ENCODE measurements at places on chromosomes 13 and 19.

DNA sequence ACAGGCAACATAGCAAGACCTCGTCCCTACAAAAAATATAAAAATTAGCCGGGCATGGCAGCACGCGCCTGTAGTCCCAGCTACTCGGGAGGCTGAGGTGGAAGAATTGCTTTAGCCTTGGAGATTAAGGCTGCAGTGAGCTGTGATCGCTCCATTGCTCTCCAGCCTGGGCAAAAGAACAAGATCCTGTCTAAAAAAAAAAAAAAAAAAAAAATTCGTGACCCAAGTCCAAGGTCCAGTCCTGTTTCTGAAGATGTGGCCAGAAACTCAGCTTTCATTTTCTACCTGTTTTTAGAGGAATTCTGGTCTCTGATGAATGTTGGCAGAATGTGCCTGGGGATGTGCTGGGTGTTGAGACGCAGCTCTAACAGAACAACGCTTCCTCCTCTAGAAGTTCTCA, 1.9 kb upstream of the PGPEP1 start:
- DNase-seq = no peak

DNA sequence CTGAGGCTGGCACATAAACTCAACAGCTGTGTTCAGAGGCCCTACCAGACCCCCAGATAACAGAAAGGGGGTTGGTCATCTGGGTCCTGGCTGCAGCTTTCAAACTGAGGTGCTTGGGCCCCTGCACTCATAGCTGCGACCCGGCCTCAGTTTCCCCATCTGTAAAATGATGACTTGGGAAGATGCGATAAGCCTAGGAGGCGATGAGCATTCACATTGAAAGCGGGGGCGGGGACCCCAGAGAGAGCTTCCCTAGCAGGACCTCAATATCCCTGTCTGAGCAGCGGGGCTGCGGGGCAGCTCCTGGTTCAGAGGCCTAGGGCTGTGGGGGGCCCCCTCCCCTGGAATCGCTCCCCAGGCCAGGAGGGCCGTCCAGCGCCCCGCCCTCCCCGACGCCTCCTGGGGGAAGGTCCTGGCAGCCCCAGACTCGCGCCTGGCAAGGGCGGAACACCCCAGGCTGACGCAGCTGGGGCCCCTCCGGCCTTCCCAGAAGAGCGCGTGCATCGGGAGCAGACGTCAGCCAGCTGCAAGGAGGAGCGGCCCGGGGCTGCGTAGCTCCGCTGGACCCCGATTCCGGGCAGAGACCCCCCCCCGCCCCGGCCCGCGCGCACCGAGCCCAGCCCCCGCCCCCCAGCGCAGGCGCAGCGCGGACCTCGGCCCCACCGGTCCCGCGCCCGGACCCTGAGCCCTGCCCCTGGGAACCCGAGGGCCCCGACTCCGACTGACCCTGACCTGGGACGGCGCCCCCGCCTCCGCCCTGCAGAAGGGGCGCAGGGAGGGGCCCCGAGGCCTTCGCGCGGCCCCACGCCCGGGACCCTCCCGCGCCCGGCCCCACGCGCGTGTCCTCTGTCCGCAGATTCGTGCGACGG, 3.5 kb downstream of the FSTL3 start:
- no peak for DNase-seq

GRCh38 chr19:14968247-14968646, 11.4 kb downstream of the SLC1A6 start:
- DNase-seq = no peak

DNA sequence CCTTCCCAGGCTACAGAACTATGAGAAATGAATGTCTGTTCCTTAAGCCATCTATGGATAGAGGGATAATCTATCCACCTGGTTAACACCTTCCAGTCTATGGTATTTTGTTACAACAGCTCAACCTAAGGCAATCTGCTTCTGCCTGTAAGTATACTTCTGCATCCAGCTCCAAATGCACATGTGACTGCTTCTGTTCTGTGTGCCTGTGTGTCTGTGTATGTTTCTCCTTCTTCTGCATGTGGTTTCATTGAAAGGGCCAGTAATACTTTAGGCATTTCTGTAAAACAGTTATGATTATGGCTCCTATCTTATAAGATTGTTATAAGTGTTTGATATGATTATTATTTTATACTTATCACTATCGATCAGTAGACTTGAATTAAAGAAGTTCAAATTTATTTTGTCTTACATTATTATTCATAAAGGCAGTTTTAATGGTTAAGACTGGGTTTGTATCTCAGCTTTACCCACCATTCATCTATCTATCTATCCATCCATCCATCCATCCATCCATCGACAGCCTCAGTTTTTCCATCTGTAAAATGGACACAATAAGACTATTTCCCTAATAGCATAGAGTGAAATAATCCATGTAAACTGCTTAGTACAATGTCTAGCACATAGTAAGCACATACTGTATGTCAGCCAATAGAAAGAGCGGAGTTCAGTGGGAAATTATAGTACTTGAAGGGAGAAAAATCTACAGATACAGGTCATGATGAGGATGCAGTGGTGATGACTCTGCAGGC, 37.5 kb upstream of the TM9SF2 start:
- no peak for DNase-seq

- DNase-seq = no peak
These were observed at the start of gene SLC17A7 for GRCh38 chr19:49441210-49441959. TSS of gene SLC17A7 (minus strand) at chr19:49441527. CDS start at chr19:49441379, 148 bp downstream.

- no peak for DNase-seq
These were observed 179.2 kb downstream of the NHLRC3 start for GRCh38 chr13:39217471-39217870.

- no peak for DNase-seq
These were observed 72.1 kb downstream of the KATNAL1 start for GRCh38 chr13:30235216-30235615.

DNA sequence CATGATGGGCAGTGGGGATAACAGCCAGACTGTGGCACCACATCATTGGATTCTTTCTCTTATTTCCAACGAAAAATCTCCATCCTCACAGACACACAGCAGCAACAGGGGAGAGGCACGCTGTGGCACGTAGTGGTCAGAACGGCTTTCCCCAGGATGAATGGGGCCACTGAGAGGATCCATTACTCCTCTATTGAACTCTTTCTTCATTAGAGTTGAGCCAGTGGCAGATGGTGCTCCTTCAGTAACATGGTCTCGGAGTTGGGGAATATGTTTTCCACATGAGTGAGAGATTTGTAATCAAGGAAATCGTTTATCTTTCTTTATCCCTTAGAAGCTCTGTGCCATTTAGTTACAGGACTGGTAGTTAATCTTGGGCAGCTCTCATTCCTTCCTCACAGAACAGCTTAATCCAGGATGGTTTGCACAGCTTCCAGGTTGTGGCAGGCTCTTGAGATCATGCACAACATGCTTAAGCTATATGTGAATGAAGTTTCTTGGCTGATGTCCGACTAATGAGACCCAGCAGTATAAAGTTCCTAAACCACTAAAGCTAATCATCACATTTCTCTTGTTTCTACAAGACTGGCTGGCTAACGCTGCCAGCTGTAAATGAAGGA, 180.5 kb upstream of the SLC10A2 start:
- no peak for DNase-seq
